ENCODE measurements at places on chromosomes 5 and 9.

- DNase-seq: no peak
Measured at GRCh38 chr9:2228641-2229040, 213.5 kb downstream of the SMARCA2 start.

GRCh38 chr5:79694652-79695051 lies 5.0 kb downstream of the CMYA5 start:
- no peak for DNase-seq

DNA sequence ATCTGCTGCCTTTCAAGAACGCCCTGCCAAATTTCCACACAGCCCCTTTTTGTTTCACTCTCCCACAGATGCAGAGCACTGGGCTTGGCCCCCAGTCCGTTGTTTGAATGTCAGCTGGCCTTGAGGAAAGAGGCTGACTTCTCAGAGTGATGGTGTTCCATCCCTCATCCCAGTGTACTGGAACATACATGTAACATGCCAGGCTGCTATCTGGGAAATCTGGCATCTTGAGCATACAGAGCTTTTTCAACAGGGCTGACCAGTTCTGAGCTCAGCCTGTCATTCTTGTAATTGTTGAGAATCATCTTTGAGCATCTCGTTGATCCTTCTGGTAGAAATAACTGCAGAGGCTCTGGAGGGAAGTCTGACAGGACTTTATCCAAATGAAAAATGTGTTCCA lies 2.8 kb downstream of the GALNT10 start:
- no peak for DNase-seq

GRCh38 chr5:74457876-74458275 lies 182.7 kb downstream of the ENC1 start:
- no peak for DNase-seq

GRCh38 chr9:35906923-35907699 lies 1.1 kb downstream of the HRCT1 start:
- no peak for DNase-seq

DNA sequence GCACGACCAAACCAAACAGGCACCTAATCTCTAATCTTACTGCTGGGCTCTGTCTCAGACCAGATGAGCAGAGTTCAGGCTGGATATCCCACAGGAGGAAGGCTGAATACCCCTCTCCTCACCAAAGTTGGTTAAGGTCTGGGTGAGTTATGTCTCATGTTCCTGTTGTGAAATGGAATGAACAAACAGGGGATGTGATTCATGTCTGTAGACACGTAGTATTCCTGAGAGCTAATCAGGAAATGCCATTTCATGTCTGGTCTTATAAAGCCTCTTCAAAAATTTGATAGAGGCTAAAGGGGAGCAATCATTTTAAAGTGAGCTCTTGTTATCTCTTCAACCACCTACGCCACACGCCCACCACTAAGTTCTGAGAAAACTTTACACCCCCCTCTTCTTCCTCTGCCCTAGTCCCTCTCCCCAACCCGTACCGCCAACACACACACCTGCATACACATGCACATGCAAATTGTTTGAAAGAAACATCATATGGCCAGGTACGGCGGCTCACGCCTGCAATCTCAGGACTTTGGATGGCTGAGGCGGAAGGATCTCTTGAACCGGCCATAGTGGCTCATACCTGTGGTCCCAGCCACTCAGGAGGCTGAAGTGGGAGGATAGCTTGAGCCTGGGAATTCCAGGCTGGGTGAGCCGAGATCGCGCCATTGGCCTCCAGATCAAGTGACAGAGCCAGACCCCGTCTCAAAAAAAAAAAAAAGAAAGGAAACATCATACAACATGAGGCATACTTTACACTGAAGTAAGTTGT lies 69.8 kb upstream of the RAI14 start:
- no peak for DNase-seq

DNA sequence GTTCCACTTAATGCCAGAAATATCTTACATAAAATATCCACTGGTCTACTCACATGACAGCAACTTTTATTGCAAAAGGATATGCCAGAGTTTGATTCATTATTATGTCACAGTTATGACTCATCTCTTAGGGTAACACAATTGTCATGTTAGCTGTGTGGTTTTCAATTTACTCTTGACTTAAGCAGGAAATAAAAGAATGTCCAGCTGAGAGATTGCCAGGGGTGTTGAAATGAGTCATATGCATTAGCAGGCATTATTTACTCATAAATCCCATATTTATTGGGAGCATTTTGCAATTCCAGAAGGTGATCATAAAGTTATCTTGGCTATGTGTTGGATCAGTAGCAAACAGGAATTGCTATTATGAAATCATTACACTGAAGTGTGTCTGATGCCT lies 1164.6 kb upstream of the CDH18 start:
- no peak for DNase-seq

DNA sequence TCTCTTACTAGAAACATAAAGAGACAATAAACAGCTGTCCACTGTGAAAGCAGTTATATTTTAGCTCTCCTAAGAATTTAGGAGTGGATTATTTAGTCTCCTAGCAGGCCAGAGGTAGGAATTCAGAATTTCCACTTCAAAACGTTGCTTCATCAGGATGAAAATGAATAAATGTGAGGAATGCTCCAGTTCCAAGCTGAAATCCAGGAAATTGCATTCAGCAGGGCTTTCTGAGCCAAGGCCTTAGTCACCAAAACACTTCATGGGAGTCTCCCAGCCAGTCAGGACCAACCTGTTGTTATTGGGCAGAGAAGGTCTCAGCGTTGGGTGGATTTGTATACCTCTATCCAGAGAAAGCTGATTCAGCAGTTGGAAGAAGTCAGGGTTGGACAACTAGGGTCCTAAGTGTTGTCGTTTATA lies 1040.3 kb downstream of the TLE1 start:
- DNase-seq: no peak
